Adrenal gland (tissue), 19 donors: ENCODE measurements at places on chromosomes 2 and 18.

- no peak for DNase-seq
- H3K4me3 ChIP-seq = no peak overlapping the region
- H3K4me1 ChIP-seq = no peaks in the 10 kb centered on the region
- H3K27ac ChIP-seq = no peak overlapping the region
Observed at GRCh38 chr2:179703702-179704101, 157.7 kb downstream of the ZNF385B start.

GRCh38 chr2:138827426-138828054 is 47.4 kb upstream of the NXPH2 start:
- no peaks in the 10 kb centered on the region for H3K36me3 ChIP-seq
- H3K4me3 ChIP-seq = no peak overlapping the region
- no peaks in the 10 kb centered on the region for H3K27me3 ChIP-seq
- H3K27ac ChIP-seq = no peak overlapping the region
- DNase-seq = peak; percentile 8

DNA sequence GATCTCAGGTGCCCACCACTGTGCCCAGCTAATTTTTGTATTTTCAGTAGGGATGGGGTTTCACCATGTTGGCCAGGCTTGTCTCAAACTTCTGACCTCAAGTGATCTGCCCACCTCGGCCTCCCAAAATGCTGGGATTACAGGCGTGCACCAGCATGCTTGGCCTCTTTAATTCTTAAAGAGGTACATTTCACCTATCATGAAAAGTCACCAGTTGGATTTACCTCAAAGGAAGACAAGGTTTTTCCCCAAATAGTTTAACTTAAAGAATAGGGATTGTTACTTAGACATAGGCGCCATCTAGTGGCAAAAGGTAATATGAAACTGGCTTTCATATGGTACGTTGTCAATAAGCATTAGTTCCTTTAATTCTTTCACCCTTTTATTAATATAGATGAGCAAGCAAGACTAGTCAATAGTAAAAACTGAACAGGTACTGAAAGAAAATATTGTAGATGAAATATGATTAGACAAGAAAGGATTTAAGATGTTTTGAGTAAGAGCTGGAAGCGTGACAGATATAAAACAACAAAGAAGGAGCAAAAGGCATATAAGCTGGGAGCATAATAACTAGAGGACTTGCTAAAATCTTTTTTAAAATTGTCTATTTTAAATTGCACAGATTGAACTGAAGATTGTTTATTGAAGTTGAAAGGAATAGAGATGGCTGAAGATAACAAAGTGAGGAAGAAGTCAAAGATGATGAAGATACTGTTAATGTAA is 35.0 kb upstream of the PSMD14 start:
- no peaks in the 10 kb centered on the region for H3K27me3 ChIP-seq
- no peaks in the 10 kb centered on the region for H3K4me1 ChIP-seq
- H3K4me3 ChIP-seq = no peak overlapping the region
- H3K27ac ChIP-seq = no peak overlapping the region

- no peaks in the 10 kb centered on the region for H3K27me3 ChIP-seq
- peak; percentile 91 for DNase-seq
- no peak overlapping the region for H3K4me3 ChIP-seq
- H3K4me1 ChIP-seq = no peaks in the 10 kb centered on the region
- no peak overlapping the region for H3K27ac ChIP-seq
Observed at GRCh38 chr18:37299471-37300304, 265.9 kb downstream of the CELF4 start.

GRCh38 chr2:11305958-11306357 is 38.5 kb downstream of the ROCK2 start:
- H3K4me3 ChIP-seq = no peak overlapping the region
- DNase-seq = no peak
- H3K27me3 ChIP-seq = no peaks in the 10 kb centered on the region
- H3K36me3 ChIP-seq = no peaks in the 10 kb centered on the region
- no peak overlapping the region for H3K27ac ChIP-seq
- peaks cover 32% of the 10 kb centered on the region for H3K4me1 ChIP-seq

DNA sequence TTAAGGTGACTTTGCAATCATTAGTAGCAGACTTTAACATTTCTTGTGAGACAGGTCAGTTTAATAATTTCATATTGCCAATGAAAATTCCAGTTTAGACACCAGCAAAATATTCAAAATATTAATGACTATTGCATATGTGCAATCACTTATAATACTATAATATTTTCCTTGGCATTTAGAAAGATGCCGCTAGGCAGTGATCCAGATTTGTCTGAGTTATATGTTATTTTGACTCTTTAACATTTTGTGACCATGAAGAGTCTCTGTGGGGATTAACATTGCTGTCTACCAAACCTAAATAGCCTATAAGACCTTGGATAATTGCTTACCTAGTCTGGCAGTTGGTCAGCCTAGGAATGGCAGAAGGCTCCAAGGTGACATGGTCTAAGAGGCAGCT is 389.6 kb downstream of the THSD7B start:
- H3K36me3 ChIP-seq = no peaks in the 10 kb centered on the region
- H3K27me3 ChIP-seq = no peaks in the 10 kb centered on the region
- H3K27ac ChIP-seq = no peak overlapping the region
- no peak for DNase-seq
- H3K4me1 ChIP-seq = no peaks in the 10 kb centered on the region

DNA sequence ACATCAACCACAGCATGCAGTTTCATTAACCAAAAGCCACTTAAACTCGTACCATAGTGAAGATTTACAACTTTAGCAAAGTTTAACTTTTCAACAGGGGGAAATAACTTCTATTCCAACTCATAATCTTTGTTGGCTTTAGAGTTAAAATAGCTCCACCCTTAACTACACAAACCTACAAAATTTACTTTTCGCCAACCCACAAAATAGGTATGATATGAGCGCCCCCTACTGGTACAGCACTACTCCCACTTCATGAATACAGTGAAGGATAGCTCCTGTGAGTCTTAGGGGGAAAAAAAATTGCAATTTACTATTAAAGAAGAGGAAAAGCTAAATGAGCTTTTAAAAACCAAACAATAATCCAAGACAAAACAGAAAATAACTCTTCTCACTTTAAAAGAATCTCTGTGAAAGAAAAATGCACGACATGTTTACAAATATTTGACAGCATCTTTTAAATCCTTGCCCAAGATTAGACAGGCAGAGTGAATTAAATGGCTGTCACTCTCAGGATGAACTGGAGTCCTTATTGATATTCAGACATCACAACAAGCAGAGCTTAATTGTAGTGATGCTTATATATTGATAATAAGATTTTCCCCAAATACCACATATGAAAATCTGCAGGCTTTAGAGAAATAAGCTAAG is 32.2 kb downstream of the TMEFF2 start:
- no peak overlapping the region for H3K27ac ChIP-seq
- no peaks in the 10 kb centered on the region for H3K27me3 ChIP-seq
- peaks cover 6% of the 10 kb centered on the region for H3K4me1 ChIP-seq
- peak; percentile 48 for DNase-seq
- no peaks in the 10 kb centered on the region for H3K36me3 ChIP-seq
- no peak overlapping the region for H3K4me3 ChIP-seq

- H3K4me1 ChIP-seq = no peaks in the 10 kb centered on the region
- H3K27ac ChIP-seq = no peak overlapping the region
- DNase-seq = no peak
- H3K36me3 ChIP-seq = no peaks in the 10 kb centered on the region
- H3K27me3 ChIP-seq = no peaks in the 10 kb centered on the region
- no peak overlapping the region for H3K4me3 ChIP-seq
Observed at GRCh38 chr2:1979569-1979968, 235.3 kb upstream of the PXDN start.

GRCh38 chr18:62450546-62451410 is 72.0 kb upstream of the ZCCHC2 start:
- DNase-seq = peak; percentile 97
- H3K27me3 ChIP-seq = no peaks in the 10 kb centered on the region
- no peaks in the 10 kb centered on the region for H3K36me3 ChIP-seq
- peaks cover 16% of the 10 kb centered on the region for H3K4me1 ChIP-seq

GRCh38 chr18:45621061-45621511 is 5.8 kb downstream of the SLC14A2 start:
- no peak overlapping the region for H3K4me3 ChIP-seq
- H3K27me3 ChIP-seq = no peaks in the 10 kb centered on the region
- H3K4me1 ChIP-seq = peaks cover 10% of the 10 kb centered on the region
- DNase-seq = peak; percentile 68
- H3K27ac ChIP-seq = no peak overlapping the region
- no peaks in the 10 kb centered on the region for H3K36me3 ChIP-seq

DNA sequence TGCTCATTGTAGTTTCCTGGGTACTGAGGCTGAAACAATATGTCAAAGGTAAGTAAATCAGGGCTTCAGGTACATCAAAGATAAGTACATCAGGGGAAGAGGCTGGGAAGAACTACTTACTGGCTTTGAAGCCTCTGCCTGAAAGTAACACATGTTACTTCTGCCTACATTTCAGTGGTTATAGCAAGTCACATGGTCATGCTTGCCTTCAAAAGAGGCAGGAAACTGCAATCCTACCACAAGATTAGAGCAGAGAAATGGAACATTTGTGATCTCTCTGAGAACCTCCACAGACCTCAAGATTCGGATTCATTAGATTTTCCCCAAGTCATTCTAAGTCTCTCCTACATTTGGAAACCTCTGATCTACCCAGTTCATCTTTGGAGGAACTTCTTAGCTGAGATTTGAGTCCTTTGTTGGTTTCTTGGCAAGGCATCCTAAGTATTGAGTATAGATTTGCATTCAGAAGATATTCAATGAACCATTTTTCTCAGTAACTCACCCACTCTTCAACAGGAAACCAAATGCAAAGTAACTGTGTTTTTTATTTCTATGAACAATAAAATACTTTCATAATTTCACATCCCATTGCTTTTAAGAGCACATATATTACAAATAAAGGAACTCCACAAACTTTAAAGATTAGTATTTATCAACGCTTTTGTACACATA is 48.5 kb upstream of the CCDC195 start:
- no peaks in the 10 kb centered on the region for H3K4me1 ChIP-seq
- H3K36me3 ChIP-seq = peaks cover under 1% of the 10 kb centered on the region
- no peak for DNase-seq
- no peak overlapping the region for H3K27ac ChIP-seq
- H3K27me3 ChIP-seq = no peaks in the 10 kb centered on the region
- H3K4me3 ChIP-seq = no peak overlapping the region

DNA sequence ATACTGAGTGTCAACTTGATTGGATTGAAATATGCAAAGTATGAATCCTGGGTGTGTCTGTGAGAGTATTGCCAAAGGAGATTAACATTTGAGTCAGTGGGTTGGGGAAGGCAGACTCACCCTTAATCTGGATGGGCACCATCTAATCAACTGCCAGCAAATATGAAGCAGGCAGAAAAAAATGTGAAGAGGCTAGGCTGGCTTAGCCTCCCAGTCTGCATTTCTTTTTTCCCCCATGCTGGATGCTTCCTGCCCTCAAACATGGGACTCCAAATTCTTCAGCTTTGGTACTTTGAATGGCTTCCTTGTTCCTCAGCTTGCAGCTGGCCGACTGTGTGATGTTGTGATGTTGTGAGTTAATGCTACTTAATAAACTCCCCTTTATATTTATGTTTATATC is 577.4 kb downstream of the CPS1 start:
- no peaks in the 10 kb centered on the region for H3K27me3 ChIP-seq
- no peaks in the 10 kb centered on the region for H3K36me3 ChIP-seq
- no peak overlapping the region for H3K4me3 ChIP-seq
- DNase-seq = no peak

DNA sequence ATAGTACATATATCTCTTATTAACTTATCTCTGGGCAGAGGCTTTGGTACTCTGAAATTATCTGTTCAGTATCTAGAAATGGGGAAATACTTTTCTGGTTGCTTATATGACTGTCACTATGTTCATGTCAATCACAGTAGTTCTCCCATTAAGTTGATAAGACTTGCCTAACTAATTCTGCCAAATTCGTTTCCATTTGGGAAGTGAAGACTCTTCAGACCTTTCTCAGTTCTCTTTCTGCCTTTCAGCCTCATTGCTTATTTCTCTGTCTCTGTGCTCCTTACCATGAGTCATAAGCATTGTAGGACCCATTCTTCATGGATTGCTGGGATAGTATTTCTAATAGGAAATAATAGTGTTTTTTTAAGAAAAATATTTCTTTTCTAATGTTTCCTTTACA is 113.5 kb downstream of the PHLPP1 start:
- no peak overlapping the region for H3K27ac ChIP-seq
- H3K4me1 ChIP-seq = peaks cover 6% of the 10 kb centered on the region
- H3K4me3 ChIP-seq = no peak overlapping the region

DNA sequence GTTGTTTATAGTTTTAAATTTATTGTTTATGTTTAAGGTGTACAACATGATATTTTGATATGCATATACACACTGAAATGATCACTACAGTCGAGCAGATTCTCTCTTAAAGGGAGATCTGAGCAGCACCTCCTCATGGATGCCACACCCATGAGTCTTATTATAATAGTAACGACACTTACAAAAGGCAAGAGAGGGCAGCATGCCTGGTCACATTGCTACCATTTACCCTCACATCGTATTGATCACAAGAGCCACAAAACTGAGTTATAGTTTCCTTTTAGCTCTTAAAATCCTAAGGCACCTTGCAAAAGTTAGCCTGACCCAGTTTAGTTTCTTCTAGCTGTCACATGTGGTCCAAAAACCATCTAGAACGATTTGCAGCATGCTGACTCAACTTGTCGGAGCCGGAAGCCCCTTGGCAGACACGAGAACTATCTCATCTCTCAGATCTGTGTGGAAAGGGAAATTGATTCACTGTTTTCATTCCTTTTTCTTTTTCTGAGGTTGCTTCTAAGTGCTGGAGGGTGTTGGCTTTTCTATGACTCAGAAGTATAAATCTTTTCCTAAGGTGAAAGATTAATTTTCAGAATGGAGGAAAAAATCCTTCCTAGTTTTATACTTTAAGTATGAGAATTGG is 85.3 kb downstream of the CDC42EP3 start:
- no peak overlapping the region for H3K4me3 ChIP-seq
- no peak overlapping the region for H3K27ac ChIP-seq
- DNase-seq = peak; percentile 62
- H3K36me3 ChIP-seq = no peaks in the 10 kb centered on the region

DNA sequence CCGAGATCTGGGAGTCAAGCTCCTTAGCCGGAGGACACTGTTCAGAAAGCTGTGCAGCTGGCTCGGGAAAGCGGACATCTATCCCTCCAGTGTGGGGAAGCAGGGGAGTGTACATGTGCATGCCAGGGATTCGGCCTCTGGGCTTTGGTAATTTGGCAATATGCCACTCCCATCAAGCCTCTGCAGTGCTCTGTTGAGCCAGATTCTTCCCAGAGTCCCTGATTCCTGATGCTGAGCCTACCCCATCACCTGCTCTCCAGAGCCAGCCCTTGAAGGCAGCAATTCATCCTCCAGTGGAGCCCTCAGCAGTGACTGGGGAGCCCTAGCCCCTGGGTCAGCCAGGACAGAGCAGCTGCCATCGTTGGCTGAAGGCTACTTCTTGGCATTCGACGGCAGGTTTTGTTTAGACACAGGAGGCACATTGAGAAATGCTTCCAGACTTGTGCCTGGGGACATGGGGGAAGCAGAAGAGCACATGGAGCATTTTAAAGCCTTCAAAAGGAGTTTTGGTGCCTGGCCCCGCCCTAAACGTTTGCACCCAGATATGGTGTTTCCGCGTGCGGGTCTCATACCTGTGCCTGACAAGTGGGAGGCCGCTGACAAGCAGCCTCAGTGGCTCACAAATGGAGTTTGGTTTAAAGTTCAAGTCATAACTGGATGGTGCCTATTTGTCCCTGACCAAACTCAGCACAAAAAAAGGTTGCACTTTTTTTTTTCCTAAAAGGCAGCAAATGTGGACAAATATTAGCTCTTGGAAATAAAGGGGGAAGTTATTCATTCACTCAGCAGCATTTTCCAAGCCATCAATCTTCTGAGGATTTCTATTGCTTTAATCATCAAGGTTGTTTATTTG is 272.8 kb downstream of the CYRIA start:
- no peaks in the 10 kb centered on the region for H3K27me3 ChIP-seq
- H3K36me3 ChIP-seq = no peaks in the 10 kb centered on the region
- no peak overlapping the region for H3K4me3 ChIP-seq
